PC-3 (cell line): ENCODE measurements at places on chromosomes 12 and 14. TPM values are rescaled to one million over a fixed set of nuclear protein-coding genes. Genes with fewer than 3 reads are reported as not detected.

DNA sequence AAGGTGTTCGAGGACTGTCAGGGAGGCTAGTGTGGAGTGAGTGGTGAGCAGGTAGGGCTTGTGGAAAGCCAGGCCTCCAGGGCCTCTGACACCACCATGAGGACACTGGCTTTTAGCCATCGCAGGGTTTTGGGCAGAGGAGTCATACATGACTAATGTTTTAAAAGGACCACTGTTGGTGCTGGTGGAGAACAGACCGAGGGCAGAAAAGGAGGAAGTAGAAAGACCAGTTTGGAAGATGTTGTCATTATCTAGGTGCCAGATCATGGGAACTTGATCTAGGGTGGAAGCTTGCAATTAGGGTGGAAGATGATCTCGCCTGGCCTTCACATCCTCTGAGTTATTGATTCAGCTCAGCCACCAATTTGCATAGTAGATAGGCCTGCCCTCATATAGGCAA, 144.2 kb downstream of the C12orf75 start:
- H3K36me3 ChIP-seq: no peaks in the 10 kb centered on the region
- peak; percentile 97 for DNase-seq
- H3K4me1 ChIP-seq: peaks cover 12% of the 10 kb centered on the region
- H3K4me3 ChIP-seq: no peak overlapping the region
- H3K27ac ChIP-seq: peak overlapping the region; percentile 37

- peaks cover 25% of the 10 kb centered on the region for H3K4me1 ChIP-seq
- no peaks in the 10 kb centered on the region for H3K27me3 ChIP-seq
- H3K36me3 ChIP-seq: no peaks in the 10 kb centered on the region
- DNase-seq: no peak
Measured at GRCh38 chr12:53235742-53236442, 3.9 kb upstream of the RARG start.

The CPNE6 gene
- not detected in 2 replicates for total RNA-seq

- no peaks in the 10 kb centered on the region for H3K4me1 ChIP-seq
- no peak for DNase-seq
- no peak overlapping the region for H3K4me3 ChIP-seq
- no peak overlapping the region for H3K27ac ChIP-seq
- no peaks in the 10 kb centered on the region for H3K36me3 ChIP-seq
- H3K27me3 ChIP-seq: no peaks in the 10 kb centered on the region
Measured at GRCh38 chr12:69464428-69464827, 5.8 kb upstream of the FRS2 start.

- H3K4me3 ChIP-seq: no peak overlapping the region
- H3K27ac ChIP-seq: no peak overlapping the region
- DNase-seq: no peak
- H3K4me1 ChIP-seq: no peaks in the 10 kb centered on the region
- no peaks in the 10 kb centered on the region for H3K27me3 ChIP-seq
Measured at GRCh38 chr12:89319122-89319521, 33.2 kb downstream of the DUSP6 start.

- no peak for DNase-seq
- peaks cover 16% of the 10 kb centered on the region for H3K27me3 ChIP-seq
- H3K36me3 ChIP-seq: no peaks in the 10 kb centered on the region
- no peak overlapping the region for H3K27ac ChIP-seq
Measured at GRCh38 chr14:100780246-100780645, 45.7 kb upstream of the MEG3 start.

- peaks cover 35% of the 10 kb centered on the region for H3K4me1 ChIP-seq
- no peaks in the 10 kb centered on the region for H3K27me3 ChIP-seq
- no peak overlapping the region for H3K4me3 ChIP-seq
- H3K36me3 ChIP-seq: no peaks in the 10 kb centered on the region
- DNase-seq: peak; percentile 64
Measured at GRCh38 chr14:106841701-106842100, 1315.3 kb downstream of the TMEM121 start.

DNA sequence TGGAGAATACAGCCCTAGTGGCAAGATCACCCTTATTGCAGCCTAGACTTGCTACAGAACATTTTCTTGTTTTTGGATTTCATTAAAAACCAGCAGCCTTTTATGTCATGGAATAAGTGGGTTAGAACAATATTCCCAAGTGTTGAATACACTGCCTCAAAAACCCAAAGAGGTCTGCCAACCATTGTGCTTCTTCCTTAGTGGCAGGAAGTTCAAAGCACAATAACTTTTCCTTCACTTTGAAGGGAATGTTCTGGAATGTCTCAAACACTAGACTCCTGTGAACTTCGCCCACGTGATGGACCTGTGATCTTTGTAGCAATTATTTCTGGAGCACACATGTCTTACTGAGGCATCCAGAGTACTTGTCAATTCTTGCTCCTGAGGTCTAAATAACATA, 8.5 kb downstream of the SLC17A8 start:
- no peaks in the 10 kb centered on the region for H3K4me1 ChIP-seq
- DNase-seq: no peak
- H3K27me3 ChIP-seq: peaks cover 56% of the 10 kb centered on the region
- H3K27ac ChIP-seq: no peak overlapping the region
- no peaks in the 10 kb centered on the region for H3K36me3 ChIP-seq
- no peak overlapping the region for H3K4me3 ChIP-seq

DNA sequence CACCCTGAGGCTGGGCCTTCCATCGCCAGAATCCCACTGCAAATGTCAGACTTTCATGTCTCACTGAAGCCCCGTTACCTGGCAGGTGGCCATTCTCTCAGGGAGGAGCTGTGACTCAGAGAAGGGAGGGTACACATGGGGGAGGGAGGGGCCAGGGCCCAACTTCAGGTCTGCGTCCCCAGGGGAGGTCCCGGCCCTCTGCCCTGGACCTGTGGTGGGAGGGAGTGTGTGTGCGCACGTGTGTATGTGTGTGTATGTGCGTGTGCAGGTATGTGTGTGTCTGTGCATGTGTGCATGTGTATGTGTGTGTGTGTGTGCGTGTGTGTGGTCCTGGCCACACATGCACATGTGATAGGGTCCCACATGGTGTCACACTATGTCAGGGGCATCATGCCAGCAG, 50.9 kb downstream of the MVK start:
- H3K4me1 ChIP-seq: no peaks in the 10 kb centered on the region
- peaks cover 25% of the 10 kb centered on the region for H3K27me3 ChIP-seq
- DNase-seq: peak; percentile 54

GRCh38 chr14:51304438-51304837, 64.4 kb downstream of the TMX1 start:
- H3K36me3 ChIP-seq: no peaks in the 10 kb centered on the region
- no peaks in the 10 kb centered on the region for H3K27me3 ChIP-seq
- peaks cover 31% of the 10 kb centered on the region for H3K4me1 ChIP-seq
- no peak overlapping the region for H3K4me3 ChIP-seq
- DNase-seq: no peak
- peak overlapping the region; percentile 33 for H3K27ac ChIP-seq

- H3K36me3 ChIP-seq: no peaks in the 10 kb centered on the region; the same call in 1 of the 2 replicates
- DNase-seq: no peak
- H3K4me1 ChIP-seq: no peaks in the 10 kb centered on the region
- H3K27ac ChIP-seq: no peak overlapping the region
- no peak overlapping the region for H3K4me3 ChIP-seq
Measured at GRCh38 chr12:64506955-64507354, 55.0 kb downstream of the TBK1 start.

DNA sequence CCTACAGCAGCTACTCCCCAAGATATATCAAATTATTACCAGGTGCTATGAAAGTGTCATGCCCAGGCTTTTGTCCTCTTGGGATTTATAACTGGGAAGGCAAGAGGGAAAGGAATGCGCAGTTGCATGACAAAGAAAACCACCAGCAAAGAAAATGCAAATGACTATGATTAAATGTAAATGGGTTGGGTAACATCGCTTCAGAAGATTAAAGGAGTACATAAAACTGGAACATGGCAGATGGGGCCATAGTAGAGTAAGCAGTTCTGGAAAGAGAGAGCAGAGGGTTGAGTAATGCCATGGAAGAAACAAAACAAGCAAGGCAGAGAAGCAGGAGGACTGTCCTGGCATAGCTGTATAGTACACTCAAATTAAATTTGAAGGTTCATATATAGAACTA, 493.1 kb downstream of the NOVA1 start:
- H3K27me3 ChIP-seq: no peaks in the 10 kb centered on the region
- no peak overlapping the region for H3K4me3 ChIP-seq
- no peaks in the 10 kb centered on the region for H3K36me3 ChIP-seq
- DNase-seq: no peak

DNA sequence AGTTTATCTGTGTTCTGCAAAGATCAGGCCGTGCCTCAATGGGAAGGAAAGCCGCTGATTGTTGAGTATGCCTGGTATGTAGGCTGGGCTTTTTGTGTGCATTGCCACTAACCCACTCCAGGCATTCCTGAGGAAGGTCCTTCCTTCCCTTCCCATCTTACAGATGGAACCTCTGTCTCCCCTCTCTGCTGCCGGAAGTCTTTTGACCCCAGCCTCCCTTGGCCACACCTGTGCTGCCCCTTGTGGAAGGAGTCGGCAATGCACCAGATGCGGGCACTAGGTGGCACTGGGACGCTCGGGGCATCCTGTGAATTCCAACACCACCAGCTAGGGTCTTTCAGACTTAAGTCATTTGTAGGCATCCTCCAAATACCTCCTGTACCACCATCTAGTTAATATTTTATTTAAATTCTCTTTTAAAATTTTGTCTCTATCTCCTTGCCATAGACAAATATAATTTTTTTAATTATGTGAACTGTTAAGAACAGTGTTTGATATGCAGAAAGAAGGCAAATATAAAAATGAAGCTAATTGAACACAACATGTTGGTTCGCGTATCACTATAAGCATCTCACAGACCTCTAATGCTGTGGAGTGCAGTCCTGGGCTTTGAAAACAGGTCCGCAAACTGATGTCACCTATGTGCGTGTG, 99.6 kb downstream of the RIN3 start:
- H3K27ac ChIP-seq: no peak overlapping the region
- no peaks in the 10 kb centered on the region for H3K27me3 ChIP-seq
- H3K4me3 ChIP-seq: no peak overlapping the region

DNA sequence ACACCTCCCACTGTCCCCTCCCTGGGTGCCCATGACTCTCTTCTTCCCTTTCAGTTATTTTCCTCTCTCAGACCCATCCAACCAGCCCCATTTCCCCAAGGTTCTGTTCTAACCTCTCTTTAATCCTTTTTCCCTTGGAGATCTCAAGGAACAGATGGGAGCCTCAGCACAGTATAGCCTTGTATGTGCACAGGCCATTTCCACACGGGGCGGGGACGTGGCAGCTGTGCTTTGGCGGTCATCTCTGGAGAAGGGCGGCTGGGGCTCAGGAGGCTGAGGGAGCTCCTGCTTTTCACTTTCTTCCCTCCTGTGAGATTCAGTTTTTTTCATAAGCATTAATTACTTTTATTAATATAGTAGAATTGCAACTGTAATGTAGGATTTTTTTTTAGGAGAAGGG, 212.2 kb downstream of the ZFP36L1 start:
- no peak overlapping the region for H3K27ac ChIP-seq
- H3K27me3 ChIP-seq: no peaks in the 10 kb centered on the region
- H3K36me3 ChIP-seq: no peaks in the 10 kb centered on the region
- no peak overlapping the region for H3K4me3 ChIP-seq

GRCh38 chr14:103989034-103989433, 46.7 kb upstream of the RD3L start:
- H3K27ac ChIP-seq: no peak overlapping the region
- peaks cover 11% of the 10 kb centered on the region for H3K4me1 ChIP-seq
- H3K36me3 ChIP-seq: no peaks in the 10 kb centered on the region

DNA sequence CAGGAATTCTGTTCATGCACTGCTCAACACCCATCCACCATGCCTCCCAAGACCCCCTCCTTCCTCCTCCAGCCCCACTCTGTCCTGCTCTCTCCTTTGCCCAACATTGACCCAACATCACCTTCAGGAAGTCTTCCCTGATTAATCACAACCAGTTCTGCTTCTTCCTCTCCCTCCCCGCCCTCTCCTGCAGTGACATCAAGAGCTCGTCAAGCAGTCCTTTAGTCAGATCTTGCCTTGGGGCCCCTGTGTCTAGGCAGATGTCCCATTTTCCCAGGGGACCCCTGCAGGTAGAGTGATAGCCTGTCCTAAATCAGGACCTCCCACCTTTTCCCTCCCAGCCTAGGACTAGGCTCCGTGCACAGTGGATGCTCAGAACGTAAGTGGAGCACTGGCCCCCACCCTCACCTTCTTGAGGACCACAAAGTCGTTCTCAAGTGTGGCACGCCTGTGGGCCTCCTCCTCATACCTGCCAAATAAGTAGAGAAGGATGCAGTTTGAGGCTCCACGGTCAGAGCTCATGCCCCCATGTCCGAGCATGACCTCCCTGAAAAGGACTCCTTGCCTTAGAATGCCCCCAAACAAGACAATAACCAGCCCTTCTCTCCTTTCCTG, 2.3 kb downstream of the KRT78 start:
- H3K27ac ChIP-seq: peak overlapping the region; percentile 75
- H3K36me3 ChIP-seq: no peaks in the 10 kb centered on the region
- no peaks in the 10 kb centered on the region for H3K27me3 ChIP-seq
- DNase-seq: no peak
- H3K4me1 ChIP-seq: peaks cover 15% of the 10 kb centered on the region

- no peak overlapping the region for H3K4me3 ChIP-seq
- peaks cover 32% of the 10 kb centered on the region for H3K4me1 ChIP-seq
- no peaks in the 10 kb centered on the region for H3K36me3 ChIP-seq
- H3K27ac ChIP-seq: no peak overlapping the region
- no peaks in the 10 kb centered on the region for H3K27me3 ChIP-seq
Measured at GRCh38 chr12:118332511-118332910, 40.2 kb downstream of the TAOK3 start.

- H3K27ac ChIP-seq: no peak overlapping the region
- H3K4me1 ChIP-seq: no peaks in the 10 kb centered on the region
- DNase-seq: no peak
- no peak overlapping the region for H3K4me3 ChIP-seq
Measured at GRCh38 chr14:98189511-98189910, 1082.5 kb downstream of the BCL11B start.

The FGD4 gene
- 3.2 and 3.9 TPM in 2 replicates for total RNA-seq

- peaks cover 3% of the 10 kb centered on the region for H3K36me3 ChIP-seq
- H3K27ac ChIP-seq: no peak overlapping the region
- no peak overlapping the region for H3K4me3 ChIP-seq
- peak; percentile 15 for DNase-seq
- no peaks in the 10 kb centered on the region for H3K4me1 ChIP-seq
- H3K27me3 ChIP-seq: no peaks in the 10 kb centered on the region
Measured at GRCh38 chr12:92814584-92814983, 111.8 kb downstream of the PLEKHG7 start.

The NDUFA12 gene
- total RNA-seq: 118 and 130 TPM in 2 replicates

DNA sequence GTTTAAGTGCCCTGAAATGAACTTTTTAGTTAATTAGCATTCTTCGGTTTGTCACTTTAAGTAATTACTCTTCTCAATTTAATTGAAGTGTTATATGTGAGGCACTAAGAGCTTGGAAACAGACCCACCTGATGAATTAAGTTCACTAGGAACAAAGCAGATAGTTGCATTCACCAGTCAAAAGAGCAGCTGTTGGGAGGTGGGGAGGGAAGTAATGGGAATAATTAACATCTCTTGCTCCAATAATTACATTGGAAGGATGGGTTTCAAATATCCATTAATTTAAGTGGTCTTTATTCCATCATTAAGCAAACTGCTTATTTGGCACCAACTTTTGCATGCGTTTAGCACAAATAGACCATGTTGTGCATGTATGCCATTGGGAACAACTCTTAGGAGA, 667.2 kb downstream of the GALC start:
- no peak overlapping the region for H3K27ac ChIP-seq
- no peaks in the 10 kb centered on the region for H3K27me3 ChIP-seq
- H3K4me3 ChIP-seq: no peak overlapping the region
- H3K4me1 ChIP-seq: no peaks in the 10 kb centered on the region
- DNase-seq: no peak

- no peaks in the 10 kb centered on the region for H3K36me3 ChIP-seq
- no peak overlapping the region for H3K27ac ChIP-seq
- H3K4me1 ChIP-seq: no peaks in the 10 kb centered on the region
- H3K4me3 ChIP-seq: no peak overlapping the region
- no peaks in the 10 kb centered on the region for H3K27me3 ChIP-seq
Measured at GRCh38 chr14:44468771-44469170, 38.3 kb downstream of the FSCB start.

The VIPAS39 gene
- 20.1 and 20.2 TPM in 2 replicates for total RNA-seq
